ENCODE measurements at places on chromosomes 2 and 18.

- no peak for DNase-seq
These were observed 103.6 kb downstream of the DNAH6 start for GRCh38 chr2:84619794-84620371.

DNA sequence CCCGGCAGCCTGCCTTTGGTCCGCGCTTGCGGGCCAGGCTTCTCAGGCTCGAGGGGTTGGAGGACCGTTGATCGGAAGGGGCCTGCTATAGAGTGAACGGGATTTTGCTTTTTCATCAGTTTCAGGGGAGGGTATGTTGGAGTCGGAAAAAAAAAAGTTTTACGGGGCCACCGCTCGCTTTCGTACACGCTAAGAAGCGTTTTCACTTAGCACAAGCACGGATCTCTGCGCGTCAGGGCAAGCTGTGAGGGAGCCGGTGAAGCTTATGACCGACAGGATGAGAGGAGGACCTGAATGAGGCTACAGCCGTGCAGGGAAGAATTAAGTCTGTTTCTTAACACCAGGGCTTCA lies 443 bp downstream of the CPSF3 start:
- no peak for DNase-seq

DNA sequence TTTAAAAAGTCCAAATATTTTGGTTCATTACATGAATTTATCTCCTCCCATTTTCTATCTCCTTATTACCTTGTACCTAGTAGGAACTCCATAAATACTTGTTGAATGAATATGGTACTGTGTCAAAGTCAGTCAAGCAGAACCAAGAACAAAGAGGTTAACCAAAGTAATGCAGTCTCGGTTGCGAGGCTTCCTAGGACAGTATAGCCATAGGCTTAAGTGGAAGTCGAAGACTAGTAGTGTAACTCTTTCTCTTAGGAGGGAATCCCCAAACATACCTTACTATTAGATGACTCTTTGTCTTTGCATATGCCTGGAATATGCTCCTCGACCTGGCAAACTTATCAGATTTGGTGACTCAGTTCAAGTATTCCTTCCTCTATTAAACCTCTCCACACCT lies 4.8 kb downstream of the LIPT1 start:
- no peak for DNase-seq

- DNase-seq = no peak
These were observed 93.4 kb downstream of the CDH19 start for GRCh38 chr18:66510357-66511045.

- DNase-seq = no peak
These were observed 93.2 kb downstream of the SOCS6 start for GRCh38 chr18:70382017-70382416.

GRCh38 chr2:64362562-64363026 lies 91.4 kb upstream of the LGALSL start:
- DNase-seq = no peak

DNA sequence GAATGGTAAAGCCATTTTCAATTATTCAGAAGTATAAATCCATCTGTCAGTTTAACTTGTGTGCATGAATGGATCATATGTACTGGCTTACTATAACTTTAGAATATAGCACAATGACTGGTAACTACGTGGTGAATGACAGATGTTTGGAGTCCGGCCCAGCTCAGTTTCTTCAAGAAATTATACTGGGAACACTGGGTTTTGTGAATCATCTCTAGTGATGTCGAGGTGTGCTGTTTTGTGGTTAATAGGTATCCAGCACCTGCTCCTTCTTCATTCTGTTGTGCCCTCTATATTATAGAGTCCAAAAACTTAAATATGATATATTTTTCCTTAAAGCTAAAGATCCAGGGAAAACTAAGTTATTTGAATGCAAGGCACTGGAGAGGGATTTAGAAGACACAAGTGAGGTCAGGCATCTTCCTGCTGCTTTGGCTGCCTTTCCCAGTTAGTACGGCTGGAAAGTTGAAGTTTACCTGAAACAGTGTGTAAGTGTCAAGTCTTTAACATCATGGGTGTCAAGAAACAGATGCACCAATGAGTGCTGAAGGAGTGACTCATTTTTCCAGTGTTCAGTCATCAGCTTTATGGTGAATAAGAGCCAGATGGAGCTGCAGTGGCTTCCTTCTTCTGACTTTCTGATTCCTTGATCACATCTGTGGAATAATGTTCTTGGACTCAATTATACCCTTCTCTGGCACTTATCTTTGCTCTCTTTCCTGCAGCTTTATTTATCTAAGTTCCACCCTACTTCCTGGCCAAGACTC lies 1079.5 kb upstream of the CELF4 start:
- DNase-seq = no peak
